ENCODE measurements at places on chromosomes 7 and 10.

GRCh38 chr7:157983502-157984422 lies 603.9 kb downstream of the PTPRN2 start:
- DNase-seq, result no peak

DNA sequence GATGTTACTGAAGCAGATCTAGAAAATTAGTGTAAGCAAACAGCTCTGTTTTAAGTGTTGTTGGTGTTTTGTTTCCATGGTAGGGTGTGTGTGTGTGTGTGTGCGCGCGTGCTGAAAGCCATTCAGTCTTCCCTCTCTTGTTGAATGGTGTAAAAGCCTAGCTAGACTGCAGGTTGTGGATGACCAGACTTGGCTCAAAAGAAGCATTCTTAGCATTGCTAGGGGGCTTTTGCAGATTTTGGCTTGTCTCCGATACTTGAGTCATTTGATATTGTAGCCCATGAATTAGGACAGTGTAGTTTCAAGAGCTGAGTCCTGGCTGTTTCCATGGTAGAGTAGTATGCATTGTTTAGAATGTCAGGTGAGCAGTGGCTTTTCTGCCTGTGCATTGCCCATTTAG lies 99.1 kb downstream of the SND1 start:
- no peak for DNase-seq

DNA sequence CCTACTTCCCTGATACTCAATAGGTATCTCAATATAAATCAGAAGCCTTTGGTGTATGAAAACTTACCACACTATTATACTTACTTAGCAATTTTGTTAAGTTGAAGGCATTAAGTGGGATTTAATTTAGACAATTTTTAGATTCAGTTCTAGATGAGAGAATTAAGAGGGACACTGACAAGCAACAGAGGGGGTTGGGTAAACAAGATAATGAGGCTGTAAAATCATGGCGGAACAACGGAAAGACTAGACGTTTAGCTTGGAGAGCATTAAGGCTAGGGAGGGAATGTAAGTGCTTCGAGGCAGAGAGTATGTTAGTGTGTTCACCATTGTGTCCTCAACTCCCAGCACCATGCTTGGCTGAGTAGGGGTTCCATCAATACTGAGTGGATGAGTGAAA lies 71.3 kb downstream of the DENND11 start:
- no peak for DNase-seq

GRCh38 chr10:6151087-6151977 lies 51.4 kb upstream of the PFKFB3 start:
- no peak for DNase-seq

- no peak for DNase-seq
Observed at GRCh38 chr7:753190-753589, 26.1 kb upstream of the PRKAR1B start.

GRCh38 chr10:113557424-113557862 lies 4.6 kb downstream of the HABP2 start:
- DNase-seq, result no peak

GRCh38 chr10:119480667-119481066 lies 61.9 kb downstream of the RGS10 start:
- no peak for DNase-seq

GRCh38 chr7:100380196-100380595 lies 6.9 kb downstream of the PILRA start:
- no peak for DNase-seq

- DNase-seq, result no peak
Observed at GRCh38 chr7:137774793-137775201, 72.0 kb downstream of the DGKI start.

DNA sequence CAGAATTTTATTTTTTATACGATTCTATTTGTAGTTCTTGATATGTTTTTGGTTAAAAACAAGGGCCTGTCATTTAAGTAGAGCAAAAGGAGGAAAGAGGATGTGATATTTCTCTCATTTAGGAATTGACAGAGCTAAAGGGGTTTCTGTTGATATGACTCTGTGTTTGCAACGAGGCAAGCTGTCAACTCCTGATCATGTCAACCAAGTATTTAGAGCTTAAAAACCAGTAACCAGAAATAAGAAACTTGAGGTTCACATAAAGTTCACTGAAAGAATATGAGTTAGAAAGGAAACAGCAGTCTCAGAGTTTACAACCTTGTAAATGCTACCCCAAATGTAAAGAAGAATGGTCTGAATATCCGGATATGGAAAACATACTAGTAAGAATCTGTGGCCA lies 434.2 kb downstream of the PARD3 start:
- no peak for DNase-seq

- no peak for DNase-seq
Observed at GRCh38 chr7:29797112-29797944, 9.0 kb upstream of the WIPF3 start.

DNA sequence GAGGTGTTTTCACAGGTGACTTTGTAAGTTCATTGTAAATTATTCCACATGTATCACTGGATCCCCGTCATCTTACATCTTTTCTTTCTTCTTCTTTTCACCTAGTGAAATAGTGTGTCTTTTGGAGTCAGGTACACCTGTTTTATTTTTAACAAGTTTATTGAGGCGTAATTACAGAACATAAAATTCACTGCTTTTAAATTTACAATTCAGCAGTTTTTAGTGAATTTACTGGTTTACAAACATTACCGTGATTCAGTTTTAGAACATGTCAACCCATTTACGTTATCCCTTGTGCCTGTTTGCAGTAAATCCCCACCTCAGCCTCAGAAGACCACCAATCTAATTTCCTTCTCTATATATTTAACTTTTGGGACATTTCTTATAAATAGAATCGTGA lies 256.9 kb downstream of the EXOC4 start:
- no peak for DNase-seq

GRCh38 chr10:101020427-101021075 lies 10.4 kb downstream of the PDZD7 start:
- DNase-seq, result no peak

DNA sequence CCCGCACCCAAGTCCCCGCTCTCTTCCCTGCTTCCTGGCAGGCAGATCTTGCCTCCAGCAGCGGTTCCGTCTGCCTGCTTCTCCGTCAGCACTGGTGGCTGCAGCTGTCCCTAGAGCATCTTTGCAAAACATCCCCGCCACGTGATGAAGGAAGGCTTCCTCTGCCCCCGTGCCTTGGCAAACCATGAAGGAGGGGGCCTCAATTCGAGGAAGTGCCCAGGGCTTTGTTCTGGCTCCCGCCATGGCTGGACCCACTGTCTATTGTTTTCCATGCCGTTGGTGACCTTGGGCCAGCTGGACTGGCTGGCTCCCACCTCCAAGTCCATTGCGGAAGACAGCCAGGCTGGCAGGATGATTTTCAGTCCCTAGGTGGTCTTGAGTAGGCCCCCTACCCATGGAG lies 13.2 kb upstream of the AQP1 start:
- DNase-seq, result no peak

DNA sequence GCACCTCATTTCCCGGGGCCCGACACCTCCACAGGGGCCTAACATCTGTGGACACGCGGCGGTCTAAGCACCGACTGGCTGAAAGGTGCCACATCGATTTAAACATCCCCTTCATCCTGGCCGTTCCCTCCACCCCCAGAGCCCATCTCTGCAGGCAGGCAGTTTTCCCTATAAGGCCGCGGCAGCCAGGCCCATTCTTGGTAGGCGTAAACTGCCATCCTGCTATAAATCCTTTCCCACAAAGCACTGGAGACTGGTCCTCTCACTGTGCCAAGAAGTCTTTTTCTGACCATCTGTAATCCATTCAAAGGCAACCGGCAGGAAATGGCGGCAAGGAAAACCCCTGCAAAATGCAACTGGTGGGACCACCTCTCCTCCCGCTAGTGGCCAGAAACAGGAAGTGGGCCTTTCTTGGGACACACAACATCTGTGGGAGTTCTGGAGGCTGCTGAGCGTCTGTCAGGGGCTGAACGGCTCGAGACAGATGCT lies 22.4 kb downstream of the ATXN7L1 start:
- no peak for DNase-seq

DNA sequence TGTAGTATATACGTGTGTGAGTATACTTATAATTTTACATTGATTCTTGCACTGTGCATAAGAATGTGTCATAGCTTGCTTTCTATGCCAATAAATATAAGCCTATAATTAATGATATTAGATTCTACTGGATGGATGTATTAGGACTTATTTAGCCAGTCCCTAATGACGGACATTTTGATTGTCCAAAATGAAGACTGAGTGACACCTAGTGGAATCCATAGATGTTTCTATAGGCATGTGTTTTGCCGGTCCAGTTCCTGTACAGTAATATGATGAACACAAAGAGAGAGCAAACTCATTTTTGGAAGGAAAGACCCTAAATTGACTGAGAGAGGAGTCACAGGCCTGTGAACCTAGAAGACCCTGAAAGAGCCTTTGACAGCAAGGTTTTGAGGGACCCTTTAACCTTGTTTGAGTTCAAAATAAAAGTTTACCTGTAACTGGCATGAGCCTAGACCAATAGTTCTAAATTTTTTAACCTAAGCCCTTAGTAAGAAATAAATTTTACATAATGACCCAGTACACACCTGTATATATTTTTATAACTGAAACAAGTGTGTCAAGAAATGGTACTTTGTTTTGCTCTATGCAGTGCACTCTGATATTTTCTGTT lies 42.4 kb upstream of the AGBL3 start:
- DNase-seq, result no peak

DNA sequence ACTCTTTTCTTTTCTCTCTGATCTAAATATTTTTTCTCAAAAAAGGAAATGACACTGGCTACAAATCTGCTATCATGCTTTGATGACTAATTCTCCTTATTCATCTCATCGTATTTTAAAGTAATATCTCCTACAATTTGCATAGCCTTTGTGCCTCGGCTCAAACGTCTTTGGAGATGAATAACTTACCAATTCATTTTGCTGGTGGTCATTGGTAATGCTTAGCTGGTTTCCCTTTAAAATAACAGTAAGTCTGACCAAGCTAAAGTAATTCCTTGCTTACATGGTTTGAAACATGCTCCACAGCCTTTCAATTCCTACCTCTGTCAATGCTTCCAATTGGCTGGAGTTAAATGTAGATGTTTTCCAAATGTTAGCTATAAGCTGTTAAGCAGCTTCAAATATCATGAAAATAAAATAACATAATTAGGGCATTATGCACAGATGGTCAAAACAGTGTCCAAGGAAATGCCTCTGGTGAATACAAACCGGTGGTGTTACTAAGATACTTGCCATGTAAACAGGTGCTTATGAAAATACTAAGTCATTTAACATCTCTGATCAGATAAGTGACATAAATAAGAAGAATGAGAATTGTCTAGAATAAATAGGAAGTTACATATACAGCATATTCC lies 435.0 kb downstream of the POM121L12 start:
- no peak for DNase-seq

DNA sequence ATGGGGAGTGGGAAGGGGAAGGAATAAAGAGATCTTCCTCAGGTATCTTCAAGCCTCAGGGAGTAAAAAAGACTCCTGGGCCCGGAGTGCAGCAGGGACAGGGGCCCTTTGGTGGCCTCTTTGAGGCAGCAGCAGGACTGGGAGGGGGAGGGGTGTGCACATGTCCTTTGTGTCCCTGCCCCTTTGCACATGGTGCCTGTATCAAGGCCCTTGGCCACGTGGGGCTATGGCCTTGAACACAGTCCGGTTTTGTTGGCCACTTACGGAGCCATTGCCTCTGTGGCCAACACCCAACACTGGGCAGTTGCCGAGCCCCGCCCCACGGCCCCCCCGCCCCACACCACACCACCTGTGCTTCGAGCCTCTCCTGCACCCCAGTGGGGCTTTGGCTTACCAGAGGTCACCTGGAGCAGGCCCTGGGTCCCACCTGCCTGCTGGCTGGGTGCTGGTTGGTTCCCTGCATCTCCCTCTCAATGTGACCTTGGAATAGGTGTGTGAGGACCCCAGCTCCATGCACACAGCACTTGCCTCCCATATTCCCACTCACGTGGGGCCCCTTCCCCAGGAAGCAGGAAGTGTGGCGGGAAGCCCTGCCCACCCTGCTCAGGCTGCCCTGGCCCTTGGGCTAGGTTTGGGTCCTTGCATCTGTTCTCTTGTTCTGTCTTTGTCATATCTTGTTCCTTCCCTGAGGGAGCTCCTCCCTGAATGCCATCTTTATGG lies 5.4 kb downstream of the SAP25 start:
- DNase-seq, result no peak

- no peak for DNase-seq
Observed at GRCh38 chr10:16907687-16908086, 90.5 kb upstream of the RSU1 start.

DNA sequence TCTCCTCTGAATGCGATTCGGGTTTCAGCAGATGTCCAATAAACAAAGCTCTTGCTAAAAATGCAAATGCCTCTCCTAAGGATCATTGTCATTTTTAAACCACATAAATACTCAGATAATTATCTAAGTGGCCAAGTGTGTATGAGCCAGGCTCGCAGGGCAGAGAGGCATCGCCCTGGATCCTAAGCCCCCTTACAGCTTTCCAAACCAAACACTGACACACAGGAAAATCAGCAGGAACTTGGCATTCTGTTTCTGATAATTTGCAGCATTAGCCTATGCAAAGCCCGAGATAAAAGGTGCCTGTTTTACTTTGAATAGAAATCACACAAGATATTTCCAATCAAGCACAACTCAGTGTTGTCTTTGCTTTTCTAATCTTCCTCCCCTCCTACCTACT lies 134.4 kb downstream of the ABCA13 start:
- no peak for DNase-seq

- DNase-seq, result no peak
Observed at GRCh38 chr7:107396990-107397389, 72.9 kb upstream of the GPR22 start.

DNA sequence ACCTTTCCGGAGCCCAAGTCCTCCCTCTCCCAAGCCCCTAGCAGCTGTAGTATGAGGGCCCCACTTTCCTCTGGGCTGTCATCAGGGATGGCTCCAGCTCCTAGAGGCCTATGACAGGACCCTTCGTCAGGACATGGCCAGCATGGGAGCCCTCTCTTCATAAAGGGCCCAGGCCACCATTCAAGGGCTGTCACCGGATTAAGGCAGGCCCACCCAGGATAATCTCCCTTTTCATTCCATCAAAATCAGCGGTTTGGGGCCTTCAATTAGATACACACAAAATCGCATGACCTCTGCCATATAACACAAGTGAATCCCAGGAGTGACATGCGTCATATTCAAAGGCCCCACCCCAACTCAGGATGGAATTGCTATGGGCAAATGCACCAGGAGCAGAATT lies 12.2 kb upstream of the GDF10 start:
- DNase-seq, result no peak

DNA sequence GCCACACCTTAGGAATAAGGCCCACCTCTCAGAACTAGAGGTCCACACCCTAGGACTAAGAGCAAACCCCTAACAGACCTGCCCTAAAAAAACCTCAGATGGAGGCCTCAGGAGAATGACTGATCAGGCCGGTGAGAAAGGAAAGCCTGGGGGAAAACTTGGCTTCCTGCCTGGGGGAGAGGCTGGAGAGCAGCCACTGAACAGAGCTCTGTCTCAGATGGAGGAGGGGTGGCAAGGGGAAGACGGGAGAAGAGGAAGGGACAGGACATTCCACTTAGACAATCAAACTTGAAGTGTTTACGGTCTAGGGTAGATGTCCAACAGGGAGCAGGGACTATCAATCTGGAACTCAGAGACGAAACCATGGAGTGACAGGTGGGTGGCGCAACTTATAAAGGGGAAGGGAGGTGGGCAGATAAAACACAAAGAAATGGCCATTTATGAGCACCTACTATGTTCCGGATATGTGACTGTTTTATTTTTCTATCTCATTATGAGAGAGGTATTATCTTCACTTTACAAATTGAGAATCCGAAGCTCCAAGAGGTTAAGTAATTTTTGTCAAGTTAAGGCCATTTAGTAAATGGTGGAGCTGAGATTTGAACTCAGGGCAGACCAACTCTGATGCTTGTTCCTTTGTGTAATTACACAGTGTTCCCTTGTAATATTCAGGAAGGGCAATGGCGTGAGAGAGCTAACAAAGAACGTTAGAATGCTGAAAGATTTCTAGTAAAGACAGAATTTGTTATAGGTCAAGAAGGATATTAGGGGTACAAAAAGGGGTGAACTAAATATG lies 82.6 kb downstream of the DNMBP start:
- DNase-seq, result no peak
